Endodermal cell (in vitro differentiated cells): ENCODE measurements at places on chromosomes 12 and 14. TPM values are rescaled to one million over a fixed set of nuclear protein-coding genes. Genes with fewer than 3 reads are reported as not detected.

DNA sequence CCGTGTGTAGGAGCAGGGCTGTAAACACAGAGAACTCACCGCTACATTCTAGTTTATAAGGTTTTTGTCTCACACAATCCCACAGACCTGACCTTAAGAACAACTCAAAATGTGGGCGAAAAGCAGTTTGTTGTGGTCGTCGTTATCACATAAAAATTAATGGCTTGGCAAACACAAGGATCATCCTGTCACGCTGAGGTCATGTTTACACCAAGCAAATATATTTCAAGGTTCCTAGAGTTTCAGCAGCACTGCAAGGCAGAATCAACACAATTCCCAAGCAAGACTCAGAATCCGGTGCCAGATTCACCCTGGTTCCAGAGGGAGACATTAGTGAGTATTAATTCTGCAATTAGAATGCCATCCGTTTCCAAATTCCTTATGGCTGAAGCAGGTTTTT, 30.1 kb upstream of the MAP1LC3B2 start:
- DNase-seq: no peak

DNA sequence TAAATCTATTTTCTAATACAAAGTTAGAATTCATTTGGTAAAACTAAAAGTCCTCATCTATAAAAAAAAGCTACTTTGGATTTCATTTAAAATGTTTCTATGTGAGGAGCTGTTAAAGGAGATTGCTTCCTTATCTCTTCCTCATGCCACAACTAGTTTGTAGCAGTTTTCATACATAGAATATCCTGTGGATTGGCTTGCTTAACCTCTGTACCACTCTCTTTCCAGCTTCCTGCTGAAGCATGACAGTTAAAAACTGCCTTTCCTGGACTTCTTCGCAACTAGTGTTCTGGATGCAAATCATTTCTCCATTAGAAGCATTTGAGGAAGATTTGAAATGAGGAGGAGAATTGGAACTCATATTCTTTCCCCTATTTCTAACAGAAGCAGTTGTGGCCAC, 49.6 kb downstream of the ST8SIA1 start:
- DNase-seq: no peak

The TCL1B gene
- total RNA-seq: 0.42 to 0.78 TPM (median 0.62 TPM) in 3 replicates

The TMEM106C gene
- 17.3 and 19.8 TPM in 2 replicates for total RNA-seq

The GRIP1 gene
- total RNA-seq: 41.0 to 43.8 TPM (median 42.8 TPM) in 3 replicates

DNA sequence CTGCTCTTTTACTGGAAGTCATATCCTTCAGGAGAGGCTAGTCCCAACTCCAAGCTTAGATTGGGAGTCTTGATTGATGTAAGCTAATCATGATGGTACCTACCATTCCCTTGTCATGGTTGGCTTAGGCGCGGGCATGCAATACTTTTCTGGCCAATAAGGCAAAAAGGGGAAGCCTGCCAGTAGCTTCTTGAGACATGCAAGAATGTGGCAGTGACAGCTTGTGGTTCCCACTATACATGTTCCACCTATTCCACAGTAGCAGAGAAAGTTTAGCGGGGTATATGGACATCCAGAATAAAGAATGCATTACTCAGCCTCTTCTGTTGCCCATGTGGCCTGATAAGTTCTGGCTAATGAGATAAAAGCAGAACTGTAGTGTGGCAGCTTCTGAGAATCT, 55.0 kb downstream of the AP5M1 start:
- DNase-seq: no peak

The KRT74 gene
- not detected in 3 replicates for total RNA-seq

DNA sequence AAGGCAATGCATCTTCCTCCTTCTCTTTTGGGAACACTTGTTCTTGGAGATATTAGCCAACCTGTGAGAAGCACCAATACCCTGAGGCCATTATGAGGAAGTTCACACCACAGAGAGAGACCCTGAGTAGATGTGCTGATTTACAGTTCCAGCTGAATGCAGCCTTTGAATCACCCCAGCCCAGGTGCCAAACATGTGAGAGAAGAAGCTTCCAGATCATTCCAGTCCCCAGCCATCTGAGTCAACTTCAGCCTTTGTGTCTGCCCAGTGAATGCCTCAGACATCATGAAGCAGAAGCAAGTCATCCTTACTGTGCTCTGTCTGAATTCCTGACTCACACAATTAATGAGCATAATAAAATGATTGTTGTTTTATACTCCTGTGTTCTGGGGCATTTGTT, 25.1 kb downstream of the C12orf42 start:
- DNase-seq: no peak

GRCh38 chr12:11958221-11959091, 112.3 kb upstream of the BCL2L14 start:
- peak; percentile 75 for DNase-seq
